ENCODE measurements at places on chromosomes 5 and 9.

GRCh38 chr5:120367896-120368634, 96.0 kb upstream of the PRR16 start:
- no peak for DNase-seq

DNA sequence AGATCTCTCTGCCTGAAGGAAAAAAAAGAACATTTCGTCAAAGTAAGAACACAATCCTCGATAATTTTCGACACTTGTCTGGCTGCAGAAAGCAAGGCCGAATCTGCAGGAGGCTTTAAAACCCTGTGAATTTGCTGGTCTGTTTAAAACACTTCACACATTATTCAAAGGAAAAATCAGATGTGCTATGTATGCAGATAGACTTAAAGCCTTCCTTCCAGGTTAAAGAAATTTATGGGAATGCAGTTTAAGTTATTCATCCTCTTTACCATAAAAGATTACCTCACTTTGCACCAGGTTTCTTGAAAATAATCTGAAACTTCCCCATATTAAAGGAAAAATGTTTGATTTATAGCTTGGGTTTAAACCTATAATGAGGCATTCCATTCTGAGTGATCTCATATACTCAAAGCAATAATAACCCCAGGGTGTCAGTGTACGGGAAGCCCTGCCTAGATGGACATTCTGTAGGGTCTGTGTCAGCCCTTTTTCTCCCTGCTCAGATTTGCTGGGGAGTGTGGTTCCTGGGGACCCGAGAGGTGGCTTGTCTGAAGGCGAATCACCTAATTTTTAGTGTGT, 323.5 kb upstream of the SLC24A2 start:
- DNase-seq, result no peak

DNA sequence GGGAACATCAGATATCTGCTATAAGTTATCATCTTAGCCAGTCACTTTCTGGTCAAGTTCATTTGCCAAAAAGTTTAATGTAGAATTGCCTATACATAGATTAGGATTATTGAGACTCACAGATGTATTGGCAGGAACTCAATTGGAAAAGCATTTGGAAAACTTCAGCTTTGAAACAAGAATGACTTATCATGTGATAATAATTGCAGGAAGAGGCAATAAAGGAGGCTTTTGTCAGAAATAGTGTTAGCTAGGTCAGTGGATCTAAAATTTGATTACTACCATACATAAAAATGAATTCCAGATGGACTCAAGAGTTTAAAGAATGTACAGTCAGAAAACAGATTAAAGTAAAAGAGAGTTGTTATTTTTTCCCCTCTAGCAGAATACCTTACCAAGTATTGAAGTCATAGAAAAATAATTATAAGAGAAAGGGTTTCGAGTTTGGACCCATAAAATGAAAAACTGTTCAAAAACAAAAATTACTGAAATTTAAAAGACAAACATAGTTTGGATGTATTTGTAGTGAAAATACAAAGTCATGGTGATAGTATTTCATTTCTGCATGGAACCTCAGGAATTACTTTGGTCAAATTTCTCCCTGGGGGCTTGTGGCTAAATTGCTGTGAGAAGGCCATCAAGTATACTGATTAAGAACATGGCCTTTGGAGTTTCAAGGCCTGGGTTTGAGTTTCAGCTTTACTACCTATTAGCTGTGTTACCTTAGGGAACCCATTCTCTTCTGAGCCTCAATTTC, 159.9 kb downstream of the TMEM38B start:
- no peak for DNase-seq

- no peak for DNase-seq
Observed at GRCh38 chr5:109163336-109163735, 246.4 kb downstream of the PJA2 start.

DNA sequence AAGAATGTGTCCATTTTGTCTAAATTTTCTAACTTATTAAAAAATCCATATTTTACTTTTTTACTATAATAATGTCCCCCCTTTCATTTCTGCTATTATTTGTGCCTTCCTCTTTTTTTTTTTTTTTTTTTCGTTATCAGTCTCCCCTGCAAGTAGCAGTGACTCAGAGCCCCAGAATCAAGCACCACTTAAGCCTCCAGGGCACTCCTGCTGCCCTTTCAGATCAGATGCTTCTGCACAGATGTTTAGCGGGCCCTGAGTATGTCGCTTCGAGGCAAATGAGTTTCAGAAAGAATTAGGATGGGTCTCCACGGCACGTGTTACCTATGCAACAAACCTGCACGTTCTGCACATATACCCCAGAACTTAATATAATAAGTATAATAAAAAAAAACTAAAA, 11.7 kb downstream of the MED7 start:
- DNase-seq, result no peak

- no peak for DNase-seq
Observed at GRCh38 chr5:160166069-160166972, 47.1 kb upstream of the PWWP2A start.

DNA sequence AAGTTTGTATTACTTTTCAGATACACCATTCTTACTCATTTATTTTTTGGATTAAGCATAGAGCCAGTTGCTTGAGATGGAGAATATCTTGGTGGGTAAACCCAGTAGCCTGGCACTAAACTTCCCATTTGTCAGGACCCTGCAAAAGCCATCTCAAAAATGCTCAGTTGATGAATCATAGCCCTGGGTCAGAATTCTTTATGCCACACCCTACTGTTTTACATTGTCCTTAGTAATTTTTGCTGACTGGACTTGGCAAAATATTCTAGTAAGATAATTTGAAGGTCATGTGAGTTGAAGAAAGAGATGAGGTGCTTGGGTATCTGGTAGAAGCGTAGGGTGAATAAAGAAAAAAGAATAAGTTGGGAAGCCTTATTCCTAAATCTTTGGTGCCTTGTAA, 50.7 kb downstream of the C7 start:
- DNase-seq, result no peak

DNA sequence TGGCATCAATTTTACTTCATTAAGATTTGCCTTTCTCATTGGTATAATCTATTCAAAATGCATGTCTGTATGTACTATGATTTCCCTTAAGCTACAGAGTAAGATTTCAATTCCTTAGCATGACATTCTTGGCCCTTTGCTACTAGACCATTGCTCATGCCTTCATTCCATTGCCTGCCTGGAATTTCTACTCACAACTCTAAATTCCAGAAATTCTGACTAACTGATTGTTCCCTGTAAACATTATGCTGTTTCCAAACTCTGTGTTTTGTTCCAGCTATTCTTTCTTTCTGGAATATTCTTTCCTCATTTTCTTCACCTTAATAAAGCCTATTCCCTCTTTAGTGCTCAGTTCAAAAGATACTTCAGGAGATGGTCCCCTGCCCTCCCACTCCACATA, 568.8 kb upstream of the SEMA6A start:
- DNase-seq, result no peak

- DNase-seq, result no peak
Observed at GRCh38 chr9:130698514-130698913, 4.9 kb downstream of the EXOSC2 start.

DNA sequence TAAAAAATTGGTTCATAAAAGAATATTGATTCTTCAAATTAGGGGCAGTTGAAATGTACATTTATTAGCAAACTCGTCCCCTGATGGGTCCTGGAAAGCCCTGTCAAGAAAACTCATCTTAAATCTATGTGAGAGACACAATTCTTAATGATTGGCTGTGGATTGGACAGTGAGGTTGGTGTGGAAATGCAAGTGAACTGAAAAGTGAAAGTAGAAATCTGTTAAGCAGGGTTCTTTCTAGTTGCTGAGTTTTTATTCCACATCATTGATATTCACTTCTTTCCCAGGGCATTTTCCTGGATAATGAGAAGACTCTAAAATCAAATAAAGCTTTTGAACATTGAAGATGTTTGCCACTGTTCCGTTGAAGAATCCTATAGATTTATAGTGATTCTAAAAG, 292.4 kb downstream of the MAST4 start:
- no peak for DNase-seq

DNA sequence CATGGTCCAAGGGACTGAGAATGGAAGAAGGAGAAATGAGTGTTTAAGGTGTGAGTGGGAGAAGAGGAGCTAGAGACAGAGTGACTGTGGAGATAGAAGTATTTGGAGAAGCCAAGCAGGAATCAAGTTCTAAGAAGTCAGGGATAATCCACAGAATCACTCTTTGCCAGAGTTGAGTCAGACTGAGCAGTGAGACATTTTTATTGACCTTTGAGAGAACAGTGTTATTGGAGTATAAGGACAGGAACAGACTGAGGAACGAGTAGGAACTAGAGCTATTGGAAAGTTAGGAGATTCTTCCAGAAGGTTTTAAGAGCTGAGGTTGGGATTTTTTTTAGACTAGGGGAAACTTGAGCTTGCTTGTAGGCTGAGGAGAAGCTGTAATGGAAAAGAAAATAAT, 37.2 kb downstream of the RCL1 start:
- no peak for DNase-seq

- no peak for DNase-seq
Observed at GRCh38 chr5:148666353-148666752, 12.0 kb upstream of the HTR4 start.

- no peak for DNase-seq
Observed at GRCh38 chr5:125023673-125024072, 277.2 kb upstream of the ZNF608 start.

DNA sequence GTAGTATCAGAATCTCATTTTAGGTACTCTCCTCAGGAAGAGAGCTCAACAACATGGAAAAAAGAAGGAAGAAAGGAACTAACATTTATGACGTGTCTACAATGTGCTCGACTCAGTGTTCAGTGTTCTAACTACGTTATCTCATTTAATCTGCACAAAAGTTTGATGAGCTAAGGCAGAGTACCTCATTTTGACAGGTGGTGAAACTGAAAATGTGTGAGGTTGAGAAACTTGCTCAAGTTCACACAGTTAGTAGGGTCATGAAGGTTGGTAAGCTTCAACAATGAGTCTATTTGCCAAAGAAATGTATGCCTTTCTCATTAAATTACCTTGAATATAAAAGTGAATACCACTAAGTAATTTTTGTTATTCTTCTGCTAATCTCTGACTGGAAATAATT, 165.1 kb downstream of the CAAP1 start:
- no peak for DNase-seq

DNA sequence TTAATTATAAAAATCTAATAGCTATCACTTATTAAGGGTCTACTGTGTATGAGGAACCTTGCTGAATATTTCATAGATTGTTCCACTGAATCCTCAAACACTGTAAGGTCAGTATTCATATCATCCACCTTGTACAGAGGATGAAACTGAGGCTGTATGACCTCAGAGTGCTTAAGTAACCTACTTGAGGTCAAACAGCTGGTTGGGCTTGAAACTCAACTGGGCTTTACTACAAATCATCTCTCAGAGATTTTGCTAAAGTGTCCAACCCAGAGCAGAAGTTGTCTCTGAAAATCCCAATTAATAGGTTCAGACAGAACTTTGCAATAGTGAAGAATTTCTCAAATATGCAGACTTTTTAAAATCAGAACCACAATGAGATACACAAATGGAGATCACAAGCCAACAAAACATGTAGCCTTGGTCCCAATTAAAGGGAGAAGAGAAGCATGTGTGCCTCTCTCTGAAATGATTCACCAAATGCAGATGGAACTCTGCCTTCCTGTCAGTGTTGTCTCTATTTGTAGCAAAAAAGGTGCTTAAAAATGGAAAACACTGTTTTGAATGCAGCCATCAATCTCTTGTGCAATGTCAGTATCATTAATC, 131.4 kb downstream of the FAM114A2 start:
- DNase-seq, result no peak

DNA sequence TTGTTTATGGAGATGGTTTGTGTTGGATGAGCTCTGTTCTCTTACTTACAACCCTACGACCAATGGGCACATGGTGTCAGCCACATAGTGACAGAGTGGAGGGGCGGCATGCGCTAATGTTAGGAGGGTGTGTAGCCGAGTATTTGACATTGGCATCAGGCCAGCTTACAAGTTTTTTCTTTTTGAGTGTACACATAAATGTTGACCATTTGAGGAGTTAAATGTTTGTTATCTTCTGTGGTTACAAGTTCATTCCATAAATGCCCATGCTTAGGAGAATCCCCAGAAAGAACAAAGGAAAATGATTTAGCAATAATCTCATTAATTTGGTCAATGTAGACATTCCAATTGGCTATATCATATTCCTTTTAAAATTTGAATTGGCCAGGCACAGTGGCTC, 180.1 kb upstream of the ELL2 start:
- DNase-seq, result no peak

DNA sequence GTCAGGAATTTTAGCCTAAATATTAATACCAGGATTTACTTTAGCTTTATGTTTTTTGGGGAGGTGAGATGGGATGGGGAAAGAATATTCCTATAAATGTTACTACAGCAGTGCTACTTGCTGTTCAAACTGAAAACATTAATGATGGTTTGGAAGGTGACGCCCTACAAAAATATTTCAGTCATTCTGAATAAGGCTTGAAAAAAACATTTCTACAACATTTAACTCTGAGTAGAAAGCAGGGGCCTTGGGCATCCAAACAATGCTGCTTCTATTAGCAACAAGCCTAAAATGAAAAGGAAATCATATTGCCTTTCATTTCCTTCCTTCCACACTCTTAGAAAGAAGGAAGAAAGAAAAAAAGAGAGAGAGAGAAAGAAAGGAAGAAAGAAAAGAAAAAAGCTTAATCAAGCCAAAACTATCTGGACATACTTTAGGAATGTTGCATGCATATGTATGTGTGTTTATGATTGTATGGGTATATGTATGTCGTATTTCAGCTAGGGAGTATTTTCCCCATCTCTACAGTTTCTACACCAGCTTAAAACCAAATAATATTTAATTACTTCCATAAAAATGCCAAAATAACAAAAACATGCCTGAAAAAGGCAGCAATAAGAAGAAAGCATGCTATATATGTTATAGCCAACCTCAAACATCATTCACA, 16.3 kb upstream of the DAB2 start:
- DNase-seq, result no peak

DNA sequence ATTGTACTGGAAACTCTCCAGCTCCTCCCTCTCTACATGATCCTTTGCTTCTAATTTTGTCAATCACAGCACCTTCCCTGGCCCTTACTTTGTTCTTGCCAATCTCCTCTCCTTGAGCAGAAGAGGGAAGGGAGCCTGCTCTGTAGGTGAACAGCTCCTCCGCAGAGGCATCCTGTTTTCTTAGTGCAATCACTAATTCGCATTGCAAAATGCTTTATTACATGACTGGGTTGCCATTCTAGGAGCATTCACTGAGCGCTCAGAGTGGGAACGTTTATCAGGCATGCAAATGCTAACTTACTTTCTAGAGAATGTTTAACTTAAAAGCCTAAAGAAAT, 416 bp upstream of the SNX18 start:
- no peak for DNase-seq

- no peak for DNase-seq
Observed at GRCh38 chr5:53011233-53011632, 22.1 kb downstream of the ITGA2 start.

DNA sequence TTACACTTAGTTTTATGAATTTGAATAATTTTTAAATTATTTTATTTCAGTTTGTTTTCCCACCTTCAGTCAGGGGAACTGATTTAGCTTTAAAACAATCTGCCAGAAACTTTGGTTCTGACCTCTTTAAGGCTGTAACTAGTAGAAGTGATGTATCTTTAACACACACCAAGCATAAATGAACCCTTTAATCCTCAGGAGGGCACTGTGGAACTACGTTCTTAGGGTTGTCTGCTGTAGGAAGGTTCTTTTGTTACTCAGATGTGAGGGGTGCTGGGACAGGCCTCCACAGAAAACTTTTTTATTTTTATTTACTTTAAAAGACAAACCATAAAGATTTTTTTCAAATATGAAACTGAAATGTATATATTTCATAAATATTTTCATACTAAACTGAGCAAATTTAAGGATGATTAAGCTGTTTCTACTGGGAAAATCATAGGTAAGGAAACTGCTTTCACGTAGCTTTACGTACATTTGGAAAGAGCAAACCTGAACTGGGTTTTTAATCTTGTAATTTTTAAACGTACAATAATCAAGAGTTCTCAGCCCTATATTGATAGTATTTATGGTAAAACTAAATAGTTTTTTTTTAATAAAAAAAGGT, 5.3 kb downstream of the KLF4 start:
- no peak for DNase-seq

Measured in stimulated activated CD4-positive, alpha-beta T cell treated with anti-CD3 and anti-CD28 coated beads, Interleukin-15, amount 100 ng/mL, for 1 hour (primary cell).